Stimulated activated CD4-positive, alpha-beta T cell treated with anti-CD3 and anti-CD28 coated beads, Interleukin-2, amount 100 ng/mL, for 24 hours (primary cell): ENCODE measurements at places on chromosomes 3 and 15.

DNA sequence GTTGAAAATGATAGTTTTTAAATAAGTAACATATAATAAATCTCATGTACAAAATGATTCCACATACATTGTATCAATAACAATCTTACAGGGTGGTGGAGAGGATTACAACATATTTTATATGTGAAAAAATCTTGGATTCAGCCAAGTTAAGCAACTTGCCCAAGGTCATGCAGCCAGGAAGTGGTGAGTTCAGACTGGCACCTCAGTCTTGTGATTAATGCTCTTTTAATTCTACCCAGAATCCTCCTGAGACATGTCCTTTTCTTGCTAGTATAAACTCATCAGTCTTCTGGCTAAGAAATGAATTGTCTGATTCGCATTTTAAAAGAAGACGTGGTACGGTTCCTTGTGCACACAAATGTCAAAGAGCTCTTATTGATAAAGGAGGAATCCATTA, 4.5 kb upstream of the MYRIP start:
- no peak for DNase-seq

- no peak for DNase-seq
Measured at GRCh38 chr3:160980740-160981139, 124.4 kb downstream of the B3GALNT1 start.

DNA sequence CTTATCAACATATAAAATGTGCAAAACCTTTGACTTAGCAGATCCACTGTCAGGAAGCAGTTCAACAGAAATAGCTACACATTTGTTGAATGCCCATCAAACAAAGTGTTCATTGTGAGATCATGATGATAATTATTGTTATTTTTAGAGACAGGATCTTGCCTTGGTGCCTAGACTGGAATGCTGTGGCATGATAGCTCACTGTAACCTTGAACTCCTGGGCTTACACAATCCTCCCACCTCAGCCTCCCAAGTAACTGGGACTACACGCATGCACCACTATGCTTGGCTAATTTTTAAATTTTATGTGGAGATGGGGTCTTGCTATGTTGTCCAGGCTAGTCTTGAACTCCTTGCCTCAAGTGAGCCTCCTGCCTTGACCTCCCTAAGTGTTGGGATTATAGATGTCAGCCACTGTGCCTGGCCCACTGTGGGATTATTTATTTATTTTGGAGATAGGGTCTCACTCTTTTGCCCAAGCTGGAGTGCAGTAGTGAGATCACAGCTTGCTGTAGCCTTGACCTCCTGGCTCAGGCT, 8.8 kb downstream of the MAP2K5 start:
- no peak for DNase-seq

- no peak for DNase-seq
Measured at GRCh38 chr3:188546835-188547670, 393.1 kb downstream of the LPP start.

DNA sequence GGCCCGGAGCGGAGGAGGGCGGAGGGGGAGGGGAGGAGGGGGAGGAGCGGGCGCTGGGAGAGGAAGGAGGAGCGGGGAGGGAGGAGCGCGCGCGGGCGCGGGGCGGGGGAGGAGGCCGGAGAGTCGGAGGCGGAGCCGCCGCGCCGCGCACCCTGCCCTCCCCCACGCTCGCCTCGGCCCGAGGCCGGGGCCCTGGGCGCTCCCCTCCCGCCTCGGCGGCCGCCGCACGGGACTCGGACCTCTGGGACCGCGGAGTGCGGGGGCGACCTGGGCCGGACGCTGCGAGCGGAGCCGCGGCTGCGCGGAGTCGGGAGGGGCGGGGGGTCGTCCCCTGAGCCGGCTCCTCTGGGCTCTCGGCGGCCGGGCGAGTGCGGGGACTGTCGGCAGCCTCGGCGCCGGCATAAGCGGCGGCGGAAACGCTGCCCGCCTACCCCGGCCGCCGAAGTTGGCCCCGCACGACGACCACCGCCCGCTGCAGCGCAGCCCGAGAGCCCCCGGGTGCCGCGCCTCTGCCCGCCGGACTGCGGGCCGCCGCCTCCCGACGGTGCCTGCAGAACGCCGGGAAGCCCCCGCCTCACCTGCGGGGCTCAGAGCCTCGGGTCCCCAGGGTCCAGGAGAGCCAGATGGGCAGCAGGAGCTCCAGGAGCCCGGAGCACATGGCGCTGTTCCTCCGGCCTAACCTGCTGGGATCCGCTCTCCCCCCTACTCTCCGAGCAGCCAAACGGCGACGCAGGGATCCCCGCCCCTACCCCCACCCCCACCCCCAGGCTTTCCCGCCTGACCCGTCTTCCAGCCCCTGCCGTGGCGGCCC, 406 bp upstream of the GABRB3 start:
- DNase-seq = peak; percentile 20

GRCh38 chr15:90160781-90161727, 40.1 kb upstream of the SEMA4B start:
- DNase-seq = no peak

DNA sequence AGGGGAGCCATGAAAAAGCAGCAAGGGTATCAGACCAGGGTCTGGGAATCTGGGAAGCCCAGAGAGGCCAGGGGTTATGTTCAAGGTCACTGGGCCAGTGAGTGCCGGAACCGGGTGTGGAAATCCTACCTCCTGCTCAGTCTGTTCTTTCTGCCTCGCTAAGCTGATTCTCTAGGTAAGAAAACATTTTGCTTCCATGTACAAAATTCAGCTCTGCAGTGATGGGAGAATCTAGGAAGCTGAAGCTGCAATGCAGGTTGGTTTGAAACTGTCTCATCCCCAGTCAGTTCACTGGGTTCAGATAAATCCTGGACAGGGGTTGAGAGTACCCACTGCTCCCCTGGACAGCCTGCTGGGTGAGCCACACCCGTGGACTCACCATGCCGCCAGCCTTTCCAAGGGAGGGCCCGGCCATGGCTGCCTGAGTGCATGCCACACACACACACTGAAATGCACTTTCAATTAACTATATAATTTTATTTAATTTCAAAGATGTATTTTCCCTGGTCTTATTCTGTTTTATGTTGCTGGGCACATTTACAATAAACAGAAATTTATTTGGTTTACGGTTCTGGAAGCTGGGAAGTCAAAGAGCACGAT, 108.4 kb downstream of the CORO2B start:
- DNase-seq = no peak

GRCh38 chr15:70344666-70345065, 246.9 kb upstream of the TLE3 start:
- DNase-seq = no peak

GRCh38 chr15:89912145-89912673, 543 bp downstream of the ARPIN start:
- DNase-seq = no peak

- DNase-seq = no peak
Measured at GRCh38 chr3:143464850-143465249, 345.3 kb downstream of the CHST2 start.

DNA sequence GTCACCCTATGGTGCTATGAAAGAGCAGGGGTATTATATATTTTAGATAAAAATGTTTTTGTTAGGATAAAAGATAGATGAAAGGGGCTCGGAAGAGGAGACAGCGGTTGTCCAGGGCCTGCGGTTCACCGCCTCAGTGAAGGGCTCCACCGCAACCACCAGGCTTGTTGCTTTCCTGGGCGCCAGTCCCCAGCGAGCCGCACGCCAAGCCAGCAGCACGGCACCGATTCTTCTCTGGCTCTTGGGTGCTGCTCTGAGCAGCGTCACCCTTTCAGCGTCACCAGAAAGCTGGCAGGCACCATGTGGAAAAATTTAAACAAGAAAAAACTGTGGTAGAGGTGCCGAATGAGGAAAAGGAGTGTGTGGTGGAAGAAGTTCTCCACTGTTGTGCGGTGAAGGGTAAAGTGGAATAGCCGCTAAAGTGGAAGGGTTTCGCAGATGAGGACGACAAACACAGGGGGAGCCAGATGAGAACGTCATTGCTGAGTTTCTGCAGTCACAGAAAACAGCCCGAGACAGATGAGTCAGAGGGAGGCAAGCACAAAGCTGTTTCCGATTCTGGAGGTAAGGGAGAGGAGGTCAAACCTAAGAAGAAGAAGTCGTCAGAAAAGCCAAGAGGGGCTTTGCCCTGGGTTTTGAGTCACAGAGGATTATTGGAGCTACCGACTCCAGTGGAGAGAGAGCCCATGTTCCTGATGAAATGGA, 569.2 kb downstream of the ZBBX start:
- DNase-seq = no peak

- DNase-seq = no peak
Measured at GRCh38 chr3:186166491-186167288, 57.8 kb upstream of the ETV5 start.

GRCh38 chr15:35351059-35351458, 194.9 kb downstream of the DPH6 start:
- DNase-seq = no peak

- DNase-seq = no peak
Measured at GRCh38 chr3:152151216-152151876, 117.4 kb upstream of the MBNL1 start.

GRCh38 chr3:151856118-151856517, 17.3 kb upstream of the SUCNR1 start:
- no peak for DNase-seq

GRCh38 chr3:190227064-190227463, 95.2 kb downstream of the CLDN1 start:
- no peak for DNase-seq

DNA sequence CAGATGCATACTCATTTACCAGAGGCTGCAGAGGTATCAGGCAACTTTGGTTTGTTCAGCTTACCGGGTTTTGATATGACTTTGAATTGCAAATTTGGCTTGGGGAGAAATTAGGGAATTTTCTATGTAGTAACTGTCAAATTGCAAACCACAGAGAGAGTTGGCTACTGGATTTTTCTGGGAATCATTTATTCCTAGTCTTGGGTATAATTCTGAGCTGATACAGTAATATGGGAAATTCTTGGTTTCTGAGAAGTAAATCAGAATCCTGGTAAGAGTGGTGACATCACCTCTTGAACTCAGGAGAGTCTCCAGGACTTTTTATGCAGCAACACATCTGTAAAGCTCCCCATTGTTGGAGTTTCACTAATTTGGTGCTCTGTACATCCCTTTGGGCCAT, 39.0 kb downstream of the GAP43 start:
- DNase-seq = no peak

DNA sequence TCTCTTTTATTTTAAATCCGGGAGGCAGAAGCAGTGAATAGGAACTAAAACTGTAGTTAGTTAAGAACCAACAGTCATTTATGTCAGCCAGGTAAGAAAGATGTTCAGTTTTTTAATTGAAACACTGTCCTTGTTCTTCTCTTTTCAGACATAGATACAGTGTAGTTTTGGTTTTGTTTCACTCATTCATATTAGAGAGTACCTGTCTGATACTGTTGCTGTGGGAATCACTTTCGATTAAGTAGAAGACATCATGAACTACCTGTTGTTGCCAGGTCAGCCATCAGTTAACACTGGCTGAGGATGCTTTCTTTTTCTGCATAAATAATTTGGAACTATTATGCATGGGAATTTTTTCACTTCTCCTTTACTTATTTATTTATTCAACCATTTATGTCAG, 700.4 kb downstream of the OTOL1 start:
- DNase-seq = no peak

DNA sequence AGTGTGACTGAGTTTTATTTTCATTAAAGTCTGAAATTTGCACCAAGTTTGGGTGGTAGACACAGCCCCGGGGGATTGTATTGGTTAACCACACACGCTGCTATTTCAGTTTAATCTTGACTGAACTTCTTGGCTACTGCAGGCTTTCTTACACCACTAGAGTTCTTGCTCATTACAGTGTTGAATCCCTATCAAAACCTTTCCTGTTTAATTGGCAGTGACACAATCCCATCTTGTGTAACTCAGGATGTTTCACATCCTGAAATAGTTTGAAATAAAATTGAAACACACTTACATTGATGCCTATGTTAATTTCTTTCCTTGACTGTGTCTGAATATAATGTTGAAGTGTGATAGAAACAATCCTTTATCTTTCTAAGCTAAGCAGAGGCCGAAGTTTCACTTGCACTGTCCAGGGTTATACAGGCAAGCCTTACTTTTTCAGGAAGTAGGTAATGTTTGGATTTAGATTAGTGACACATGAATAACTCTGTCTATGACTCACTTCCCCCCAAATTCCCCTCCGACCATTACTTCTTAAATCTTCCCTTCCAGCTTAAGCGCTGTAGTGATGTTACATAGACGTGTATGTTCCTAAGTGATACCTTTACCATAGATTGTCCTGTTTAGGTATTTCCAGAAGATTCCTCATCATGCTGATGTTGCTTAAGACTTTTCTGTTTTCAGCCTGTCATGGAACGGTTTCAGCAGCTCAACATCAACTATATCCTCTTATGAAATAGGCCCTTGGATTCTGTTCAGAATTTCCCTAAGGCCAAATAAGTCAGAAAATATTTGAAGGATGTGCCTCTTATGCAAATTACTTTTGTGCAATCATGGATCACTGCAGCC, 16.8 kb downstream of the ATG7 start:
- DNase-seq = no peak

GRCh38 chr3:177484206-177484605, 286.9 kb upstream of the TBL1XR1 start:
- DNase-seq = no peak

DNA sequence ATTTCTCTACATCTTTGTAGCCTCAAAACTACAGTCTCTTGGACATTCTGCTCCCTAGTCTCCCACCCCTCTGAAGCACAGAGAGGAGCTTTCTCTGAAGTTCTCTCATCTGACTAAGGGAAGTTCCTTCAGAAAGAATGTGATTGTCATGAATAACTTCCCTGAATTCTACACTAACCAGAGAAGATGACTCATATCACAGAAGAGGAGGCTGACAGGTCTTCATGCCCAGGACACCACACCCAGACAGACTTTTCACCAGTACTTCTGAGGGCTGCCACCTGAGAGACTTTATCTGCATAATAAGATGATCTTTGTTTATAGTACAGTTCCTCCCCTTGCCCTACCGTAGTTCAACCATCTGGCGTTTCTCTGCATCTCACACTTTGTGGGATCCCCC, 52.8 kb downstream of the CDIN1 start:
- no peak for DNase-seq

- no peak for DNase-seq
Measured at GRCh38 chr3:138468886-138469285, 34.5 kb downstream of the ESYT3 start.

- no peak for DNase-seq
Measured at GRCh38 chr3:150371741-150372254, 36.3 kb upstream of the TSC22D2 start.

DNA sequence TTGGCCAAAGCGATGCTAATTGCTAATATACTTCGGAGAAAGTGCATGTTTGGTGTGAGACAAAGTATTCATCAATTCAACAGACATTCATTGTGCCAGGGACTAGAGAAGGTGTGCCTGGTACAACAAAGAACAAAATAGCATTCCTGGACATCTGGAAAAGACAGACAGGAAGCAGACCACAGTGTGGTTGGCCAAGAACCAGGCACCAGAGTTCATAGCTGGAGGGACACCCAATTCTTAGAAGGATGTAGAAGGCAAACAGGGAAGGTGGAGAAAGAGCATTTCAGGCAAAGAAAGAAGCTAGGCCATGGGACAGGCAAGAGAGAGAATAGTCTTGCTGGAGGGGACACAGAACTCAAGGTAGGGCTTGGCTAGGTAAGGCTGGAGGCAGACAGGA, 105.8 kb upstream of the ETV5 start:
- no peak for DNase-seq

DNA sequence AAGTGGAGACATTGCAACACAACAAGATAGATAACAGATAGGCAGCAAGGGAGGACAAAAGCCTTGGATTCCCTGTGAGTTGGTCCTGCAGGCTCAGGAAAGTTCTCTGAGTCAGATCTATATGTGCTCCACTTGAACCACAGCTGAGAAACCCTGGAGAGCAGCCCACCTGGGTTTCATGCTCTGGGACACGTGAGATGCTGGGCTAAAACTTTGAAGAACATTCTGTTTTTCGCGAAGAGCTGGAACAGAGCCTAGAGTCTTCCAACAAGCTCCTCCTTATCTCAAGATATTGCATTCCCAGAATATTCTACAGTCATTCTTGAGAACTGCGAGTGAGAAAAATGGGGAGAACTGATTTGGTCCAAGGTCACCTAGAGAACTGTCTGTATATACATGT, 583.0 kb upstream of the ROBO1 start:
- DNase-seq = no peak
